Kasumi-1 (cell line): ENCODE measurements at places on chromosomes 4 and X.

- DNase-seq = peak; percentile 70
Observed at GRCh38 chr4:87875191-87875590, 42.4 kb downstream of the MEPE start.

DNA sequence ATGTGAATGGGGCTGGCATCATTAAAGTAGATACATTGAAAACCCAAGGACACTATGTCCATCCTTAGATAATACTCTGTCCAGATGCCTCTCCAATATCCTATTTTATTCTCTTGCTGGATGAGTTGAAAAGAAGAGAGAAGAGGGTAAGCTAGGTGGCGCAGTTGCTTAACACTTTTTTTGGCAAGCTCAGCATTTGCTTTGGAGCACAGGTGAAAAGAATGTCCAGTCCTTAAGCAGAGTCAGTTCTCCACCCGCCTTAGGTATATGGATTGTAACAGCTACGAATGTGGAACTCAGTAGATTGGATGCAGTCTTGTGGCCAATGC lies 208.4 kb downstream of the NWD2 start:
- DNase-seq = peak; percentile 85

GRCh38 chr4:152607178-152607577 lies 71.3 kb upstream of the FBXW7 start:
- no peak for DNase-seq

- no peak for DNase-seq
Observed at GRCh38 chr4:72577211-72577610, 8.2 kb upstream of the ADAMTS3 start.

DNA sequence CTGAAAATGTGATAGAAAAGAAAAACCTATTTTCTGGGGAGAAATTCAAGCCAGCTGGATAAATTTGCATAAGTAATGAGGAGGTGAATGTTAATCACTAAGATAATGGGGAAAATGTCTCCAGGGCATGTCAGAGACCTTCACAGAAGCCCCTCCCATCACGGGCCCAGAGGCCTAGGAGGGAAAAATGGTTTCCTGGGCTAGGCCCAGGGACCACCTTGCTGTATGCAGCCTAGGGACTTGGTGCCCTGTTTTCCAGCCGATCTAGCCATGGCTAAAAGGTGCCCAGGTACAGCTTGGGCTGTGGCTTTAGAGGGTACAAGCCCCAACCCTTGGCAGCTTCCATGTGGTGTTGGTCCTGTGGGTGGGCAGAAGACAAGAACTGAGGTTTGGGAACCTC lies 46.6 kb upstream of the TRPC5OS start:
- no peak for DNase-seq
